ENCODE measurements at places on chromosomes 7 and 10.

DNA sequence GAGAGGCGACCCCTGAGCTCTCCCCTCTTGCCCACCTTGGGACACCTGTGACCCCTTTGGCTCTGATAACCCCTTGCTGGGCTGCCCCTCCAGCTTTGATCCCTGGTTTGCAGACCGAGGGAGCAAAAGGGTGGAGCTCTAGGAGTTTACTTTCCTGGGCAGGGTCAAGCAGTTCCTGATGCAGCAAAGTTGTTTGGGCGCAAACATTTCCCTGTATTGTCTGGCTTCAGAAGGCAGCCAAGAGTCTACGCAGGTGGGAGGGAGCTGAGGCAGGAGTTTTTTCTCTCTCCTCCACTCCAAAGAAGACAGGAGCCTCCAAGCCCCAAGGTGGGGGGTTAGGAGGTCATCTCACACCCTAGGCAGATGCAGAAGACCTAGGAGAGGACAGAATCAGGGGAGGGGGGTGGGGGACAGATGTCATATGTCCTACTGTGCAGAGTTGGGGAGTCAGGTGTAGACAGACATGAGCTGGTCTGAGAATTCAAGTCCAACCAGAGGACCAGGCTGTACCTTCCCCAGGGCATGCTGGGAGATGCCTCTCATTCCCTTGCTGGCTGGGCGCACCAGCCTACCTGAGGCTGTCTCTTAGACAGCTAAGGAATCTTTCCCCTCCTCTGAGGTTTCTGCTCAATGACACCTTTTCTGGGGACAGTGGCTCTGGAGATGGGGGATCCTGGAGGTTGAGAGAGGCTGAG, 20.5 kb downstream of the TMEM270 start:
- no peak for DNase-seq

DNA sequence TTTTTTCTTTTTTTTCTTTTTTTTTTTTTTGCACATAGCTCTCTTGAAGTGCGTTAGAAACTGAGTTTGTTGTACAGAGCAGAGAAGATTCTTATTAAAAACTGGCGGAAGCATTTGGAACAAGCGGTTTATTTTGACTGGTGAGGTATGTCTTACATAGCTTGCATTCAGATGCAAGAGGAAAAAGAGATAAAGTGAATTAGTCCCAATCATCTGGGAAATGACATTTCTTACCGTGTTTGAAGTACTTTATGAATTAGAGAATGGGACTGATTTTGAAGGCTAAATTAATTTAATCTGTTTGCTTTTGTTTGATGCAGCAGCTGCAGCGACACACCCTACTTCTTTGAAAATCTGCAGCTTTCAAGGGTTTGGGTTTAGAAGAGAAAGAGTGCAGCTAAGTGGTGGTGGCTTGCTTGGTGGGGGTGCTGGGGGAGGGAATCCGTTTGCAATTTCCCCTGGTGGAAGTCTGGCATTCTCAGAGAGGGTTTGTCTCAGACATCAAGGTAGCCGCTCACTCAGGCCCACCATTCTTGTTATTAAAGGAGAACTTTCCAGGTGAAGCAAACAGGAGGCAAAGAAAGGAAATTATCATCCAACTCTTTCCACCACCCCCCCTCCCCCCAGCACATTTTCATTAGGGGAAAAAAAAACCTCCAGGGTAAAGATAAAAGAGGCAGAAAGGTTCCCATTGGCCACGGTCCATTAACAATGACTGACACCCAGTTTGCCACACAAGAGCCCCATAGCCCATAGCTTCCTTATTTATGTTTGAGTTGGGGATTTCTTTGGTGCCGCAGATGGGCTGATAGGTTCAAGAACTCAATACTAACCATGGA, 231.7 kb downstream of the SKIDA1 start:
- DNase-seq, result no peak

GRCh38 chr7:150586785-150587152, 19.6 kb downstream of the GIMAP4 start:
- no peak for DNase-seq

DNA sequence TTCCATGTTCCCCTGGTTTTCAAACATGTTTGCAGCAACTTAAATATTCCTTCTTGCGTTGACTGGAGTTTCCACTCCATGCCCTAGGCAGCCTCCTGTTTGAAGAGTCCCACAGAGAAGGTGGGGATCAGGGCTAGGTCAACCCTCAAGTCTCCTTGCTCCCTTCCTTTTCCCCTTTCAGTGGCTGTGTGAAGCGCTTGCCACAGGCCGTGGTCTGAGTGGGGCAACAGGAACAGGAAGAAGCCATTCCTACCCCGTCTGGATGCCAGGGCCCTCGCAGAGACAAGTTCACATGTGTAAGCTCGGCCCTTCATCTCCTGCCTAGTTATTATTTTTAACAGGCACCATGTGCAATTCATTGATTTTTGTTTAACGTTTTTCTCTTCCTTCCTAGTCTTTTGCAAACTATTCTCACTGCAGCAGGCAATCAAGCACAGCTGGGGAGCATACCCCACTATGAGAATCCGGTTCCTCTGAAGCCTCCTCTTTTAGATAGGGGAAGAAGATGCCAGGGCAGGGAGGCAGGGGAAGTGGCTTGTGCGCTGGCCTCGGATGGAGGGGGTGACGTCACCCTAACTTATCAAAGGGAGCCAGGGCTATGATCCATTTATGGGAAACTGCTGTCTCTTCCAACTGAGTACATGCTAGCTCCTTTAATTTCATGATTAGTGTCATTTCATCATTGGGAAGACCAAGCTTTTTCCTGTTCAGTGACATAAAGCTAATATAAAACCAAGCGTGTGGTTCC, 64.2 kb downstream of the PRLHR start:
- DNase-seq, result no peak

DNA sequence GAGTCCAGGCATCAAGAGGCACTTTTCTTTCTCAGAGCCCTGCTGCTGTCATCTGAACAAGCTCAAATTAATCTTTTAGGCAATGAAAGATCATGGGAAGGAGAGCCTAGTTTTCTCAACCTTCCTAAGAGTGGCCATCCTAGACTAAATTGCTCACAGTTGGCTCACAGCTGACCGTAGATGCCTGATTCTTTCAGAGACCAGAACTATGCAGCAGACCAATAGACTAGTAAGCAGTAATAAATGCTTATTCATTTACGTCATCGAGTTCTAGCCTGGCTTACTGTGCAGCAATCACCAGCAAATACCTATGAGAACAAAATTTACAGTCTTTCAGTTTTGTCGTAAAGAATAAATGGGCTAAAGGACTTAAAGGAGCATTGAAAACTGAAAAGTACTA, 602.9 kb upstream of the GHITM start:
- no peak for DNase-seq

GRCh38 chr7:137025469-137026175, 157.2 kb downstream of the CHRM2 start:
- peak; percentile 64 for DNase-seq

DNA sequence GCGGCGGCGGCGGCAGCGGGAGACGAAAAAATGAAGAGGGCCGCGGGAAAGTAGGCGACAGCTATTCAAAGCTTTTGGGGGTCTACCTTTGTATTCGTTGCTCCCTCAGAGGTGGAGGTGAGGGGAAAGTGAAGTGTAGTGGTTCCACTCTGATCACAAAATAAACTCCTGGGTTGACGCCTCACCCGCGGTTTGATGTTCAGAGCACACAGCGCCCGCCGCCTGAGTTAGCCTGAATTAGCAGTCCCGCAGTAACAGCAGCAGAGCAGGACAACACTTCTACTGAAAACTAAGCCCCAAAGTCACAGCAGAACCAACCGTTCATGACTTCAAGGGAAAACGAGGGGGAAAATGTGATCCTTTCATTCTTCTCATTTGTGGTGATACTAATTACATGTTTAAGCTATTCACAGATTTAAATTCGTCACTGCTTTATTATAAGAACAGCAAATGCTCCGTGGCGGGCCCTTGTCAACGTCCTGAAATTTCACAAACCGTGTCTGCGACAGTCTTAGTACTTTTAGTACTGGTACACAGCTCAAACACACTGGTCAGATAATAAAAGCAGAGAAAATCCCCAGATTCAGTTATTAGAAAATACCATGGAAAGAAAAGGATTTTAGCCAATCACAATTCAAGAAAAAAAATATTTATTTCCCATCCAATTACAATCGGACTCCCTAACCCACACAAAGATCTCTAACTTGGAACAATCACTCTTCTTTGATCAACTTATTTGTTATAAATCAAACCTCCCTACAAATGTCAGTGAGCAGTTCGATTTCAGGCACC, 563 bp upstream of the JMJD1C start:
- no peak for DNase-seq

GRCh38 chr10:5281356-5281755, 83.4 kb upstream of the UCN3 start:
- no peak for DNase-seq

DNA sequence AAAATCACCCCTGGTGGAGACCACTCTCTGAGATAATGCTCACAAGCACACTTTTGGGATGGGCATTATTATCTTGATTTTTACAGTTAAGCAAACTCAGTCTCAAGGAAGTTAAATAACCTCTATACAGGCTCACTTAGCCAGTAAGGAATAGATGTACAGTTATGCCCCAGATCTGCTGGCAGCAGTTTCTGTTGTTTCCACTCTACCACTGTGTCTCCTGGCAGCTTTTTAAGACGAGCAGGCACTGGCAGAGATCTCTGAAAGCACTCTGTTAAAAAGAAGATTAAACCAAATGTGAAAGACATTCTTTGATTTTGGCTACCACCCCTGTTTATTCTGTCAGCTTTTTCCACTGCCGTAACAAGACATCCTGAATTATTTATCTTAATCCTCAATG, 73.2 kb downstream of the SRI start:
- no peak for DNase-seq

DNA sequence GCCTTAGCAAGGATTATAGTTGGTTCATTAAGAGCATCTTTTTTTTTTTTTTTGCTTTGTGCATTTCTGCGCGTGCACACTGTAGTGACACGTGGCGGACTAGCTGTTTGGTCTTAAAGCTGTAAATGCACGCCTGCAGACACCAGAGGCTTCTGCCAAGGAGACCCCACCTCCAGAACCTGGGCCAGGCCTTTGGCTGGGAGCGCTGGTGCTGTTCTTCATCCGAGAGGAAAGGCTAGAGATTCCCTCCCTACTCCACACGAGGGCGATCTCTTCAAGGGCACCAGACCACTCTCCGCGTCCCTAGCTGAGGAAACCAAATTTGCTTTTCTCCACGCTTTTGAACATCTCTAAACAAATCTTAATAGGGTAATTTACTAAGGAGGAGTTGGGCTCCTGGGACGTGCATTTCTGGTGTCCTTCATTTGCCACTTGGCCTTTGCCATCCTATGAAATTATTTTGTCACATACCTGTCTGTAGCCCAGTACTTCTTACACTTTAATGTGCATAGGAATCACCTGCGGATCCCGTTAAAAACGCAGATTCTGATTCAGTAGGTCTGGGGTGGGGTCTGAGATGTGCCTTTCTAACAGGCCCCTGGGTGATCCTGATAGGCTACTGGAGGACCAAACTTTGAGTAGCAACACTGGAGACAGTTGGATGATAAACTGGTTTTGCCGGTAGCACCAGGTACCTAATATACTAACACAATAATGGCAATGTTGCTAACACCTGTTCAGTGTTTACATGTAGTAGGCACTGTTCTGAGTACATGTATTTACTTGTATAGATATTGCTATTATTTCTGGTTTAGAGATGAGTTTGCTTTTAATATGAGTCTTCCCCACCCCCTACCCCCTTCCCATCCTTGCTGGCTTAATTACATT, 1.3 kb upstream of the SLC26A5 start:
- DNase-seq, result no peak

DNA sequence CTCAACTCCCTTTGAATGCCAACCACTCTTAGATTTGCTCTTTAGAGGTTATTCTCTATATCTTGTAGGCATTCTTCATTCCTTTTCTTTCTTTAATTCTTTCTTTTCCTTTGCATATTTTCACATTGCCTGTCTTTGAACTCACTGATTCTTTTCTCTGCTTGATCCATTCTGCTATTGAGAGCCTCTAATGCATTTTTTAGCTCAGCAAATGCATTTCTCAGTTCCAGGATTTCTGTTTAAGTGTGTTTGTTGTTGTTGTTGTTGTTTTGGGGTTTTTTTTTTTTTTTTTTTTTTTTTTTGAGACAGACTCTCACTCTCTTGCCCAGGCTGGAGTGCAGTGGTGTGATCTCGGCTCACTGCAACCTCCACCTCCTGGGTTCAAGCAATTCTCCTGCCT, 71.6 kb downstream of the FBXL13 start:
- no peak for DNase-seq

DNA sequence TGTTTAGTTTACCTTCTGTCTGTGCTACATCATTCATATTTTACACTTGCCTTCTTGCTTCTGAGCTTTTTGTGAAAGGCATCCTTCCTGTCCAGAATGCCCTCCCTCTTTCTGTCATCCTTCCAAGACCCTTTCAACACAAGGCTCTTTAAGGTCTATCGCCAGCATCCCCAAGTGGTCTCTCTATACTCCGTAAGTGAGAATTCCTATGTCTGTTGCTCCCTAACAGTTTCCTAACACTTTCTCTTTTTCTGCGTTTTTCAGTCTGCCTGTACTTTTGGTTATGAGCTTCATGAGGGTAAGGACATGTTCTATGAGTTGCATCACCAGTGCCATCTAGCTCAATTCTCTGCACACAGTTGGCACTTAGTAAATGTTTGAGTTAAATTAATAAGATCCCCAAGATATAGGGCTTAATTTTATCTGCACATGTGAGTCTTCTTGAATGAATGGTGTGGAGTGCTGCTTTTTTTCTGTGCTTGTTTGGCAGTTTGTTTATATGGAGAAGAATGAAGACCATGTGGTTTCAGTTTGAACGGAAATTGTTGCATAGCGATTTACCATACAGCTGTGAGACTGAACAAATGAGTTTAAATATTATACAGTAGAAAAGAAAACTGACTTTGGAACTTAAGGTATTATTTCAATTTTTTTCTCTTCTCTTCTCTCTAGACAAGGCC, 29.4 kb downstream of the RABGEF1 start:
- no peak for DNase-seq

DNA sequence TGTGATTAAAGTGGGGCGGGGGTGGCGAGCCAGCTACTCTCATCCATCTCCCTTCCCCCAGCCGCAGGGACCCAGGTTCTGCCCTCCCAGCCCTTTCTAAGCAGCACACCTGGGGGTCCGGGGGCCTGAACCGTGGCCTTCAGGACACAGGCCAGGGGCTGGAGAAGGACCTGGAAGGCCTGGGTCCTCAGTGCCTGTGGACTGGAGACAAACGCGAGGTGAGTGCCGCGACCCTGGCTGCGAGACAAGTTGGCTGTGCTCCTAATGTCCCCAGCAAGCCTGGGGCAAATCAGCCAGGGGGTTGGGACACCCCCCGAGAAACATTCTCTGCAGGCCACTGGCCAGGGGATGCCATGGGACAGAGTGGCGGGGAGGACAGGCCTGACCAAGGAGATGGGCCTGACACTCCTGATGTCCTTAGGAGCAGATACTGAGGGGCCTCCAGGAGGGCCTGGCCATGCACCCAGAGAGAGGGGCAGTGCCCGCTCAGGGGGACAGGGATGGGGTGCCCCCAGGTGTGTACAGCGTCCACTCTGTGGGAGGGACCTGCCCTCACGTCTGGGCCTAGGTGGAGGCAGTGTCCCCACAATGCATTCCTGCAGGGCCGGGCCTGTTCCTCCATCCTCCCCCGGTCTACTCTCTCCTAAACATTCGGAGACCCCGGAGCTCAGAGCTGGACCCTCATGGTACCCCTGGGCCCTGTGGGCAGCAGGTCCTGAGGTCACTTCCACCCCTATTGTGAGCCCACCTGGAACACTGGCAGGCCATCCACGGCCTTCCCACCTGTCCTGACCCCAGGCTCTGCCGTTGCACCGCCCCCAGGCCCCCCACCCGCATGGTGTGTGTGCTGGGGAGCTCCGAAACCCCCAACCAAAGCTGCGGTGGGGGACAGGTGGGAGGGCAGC, 13.1 kb downstream of the BRAT1 start:
- no peak for DNase-seq

Measured in AG04449 (cell line).